NCI-H1436 (cell line): ENCODE measurements at places on chromosomes 12 and 14.

DNA sequence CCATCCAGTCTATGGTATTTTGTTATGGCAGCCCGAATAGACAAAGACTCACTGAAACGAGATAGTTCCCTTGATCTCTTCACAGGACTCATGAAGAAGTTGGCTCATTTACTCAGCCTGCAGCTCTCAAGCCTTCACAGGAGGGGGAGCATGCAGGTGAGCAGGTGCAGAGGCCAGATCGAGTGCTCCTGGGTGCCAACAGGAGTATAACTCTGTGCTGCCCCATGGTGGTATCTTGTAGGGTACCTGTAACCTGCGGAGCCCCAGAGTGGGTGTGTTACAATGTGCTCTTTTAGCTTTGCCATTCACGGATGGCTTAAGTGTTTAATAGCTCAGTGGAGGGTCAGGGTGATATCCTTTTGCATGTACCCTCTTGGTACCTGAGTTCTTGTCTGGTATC, 159.5 kb downstream of the METTL25 start:
- no peak for DNase-seq

DNA sequence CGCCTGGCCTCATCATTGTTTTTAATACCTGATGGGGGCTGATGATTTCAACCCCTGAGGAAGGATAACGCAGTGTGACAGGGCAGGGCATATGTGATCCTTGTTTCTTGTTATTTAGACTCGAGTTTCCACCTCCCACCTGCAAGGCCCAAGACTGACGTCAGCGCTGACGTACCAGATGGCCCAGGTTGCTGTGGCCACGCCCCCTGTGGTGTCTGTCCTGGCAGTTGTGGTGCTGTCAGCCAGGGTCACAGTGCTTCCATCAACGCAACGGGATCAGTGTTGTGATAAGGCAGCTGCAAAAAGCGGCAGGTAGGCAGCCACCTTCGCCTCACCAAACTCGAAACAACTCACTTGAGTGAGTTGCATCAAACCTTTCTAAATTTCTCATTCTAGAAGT, 18.4 kb downstream of the DDX51 start:
- DNase-seq, result no peak

DNA sequence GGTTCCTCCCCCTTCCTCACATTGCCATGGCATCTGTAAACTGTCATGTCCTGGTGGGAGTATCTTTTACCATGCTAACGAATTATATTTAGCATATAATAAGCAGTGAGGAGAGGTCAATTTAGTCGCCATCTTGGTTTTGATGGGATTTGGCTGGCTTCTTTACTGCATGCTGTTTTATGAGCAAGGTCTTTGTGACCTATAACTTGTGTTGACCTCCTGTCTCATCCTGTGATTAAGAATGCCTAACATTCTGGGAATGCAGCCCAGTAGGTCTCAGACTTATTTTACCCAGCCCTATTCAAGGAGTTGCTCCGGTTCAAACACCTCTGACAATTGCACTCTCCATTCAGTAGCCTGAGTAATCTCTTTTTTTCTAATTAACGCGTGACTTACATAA, 2.1 kb upstream of the EIF4B start:
- no peak for DNase-seq

GRCh38 chr12:120748242-120748641, 22.6 kb downstream of the ACADS start:
- no peak for DNase-seq

- no peak for DNase-seq
Observed at GRCh38 chr12:70033310-70033709, 208.3 kb downstream of the MYRFL start.

- no peak for DNase-seq
Observed at GRCh38 chr12:78600541-78600940, 264.0 kb upstream of the SYT1 start.

DNA sequence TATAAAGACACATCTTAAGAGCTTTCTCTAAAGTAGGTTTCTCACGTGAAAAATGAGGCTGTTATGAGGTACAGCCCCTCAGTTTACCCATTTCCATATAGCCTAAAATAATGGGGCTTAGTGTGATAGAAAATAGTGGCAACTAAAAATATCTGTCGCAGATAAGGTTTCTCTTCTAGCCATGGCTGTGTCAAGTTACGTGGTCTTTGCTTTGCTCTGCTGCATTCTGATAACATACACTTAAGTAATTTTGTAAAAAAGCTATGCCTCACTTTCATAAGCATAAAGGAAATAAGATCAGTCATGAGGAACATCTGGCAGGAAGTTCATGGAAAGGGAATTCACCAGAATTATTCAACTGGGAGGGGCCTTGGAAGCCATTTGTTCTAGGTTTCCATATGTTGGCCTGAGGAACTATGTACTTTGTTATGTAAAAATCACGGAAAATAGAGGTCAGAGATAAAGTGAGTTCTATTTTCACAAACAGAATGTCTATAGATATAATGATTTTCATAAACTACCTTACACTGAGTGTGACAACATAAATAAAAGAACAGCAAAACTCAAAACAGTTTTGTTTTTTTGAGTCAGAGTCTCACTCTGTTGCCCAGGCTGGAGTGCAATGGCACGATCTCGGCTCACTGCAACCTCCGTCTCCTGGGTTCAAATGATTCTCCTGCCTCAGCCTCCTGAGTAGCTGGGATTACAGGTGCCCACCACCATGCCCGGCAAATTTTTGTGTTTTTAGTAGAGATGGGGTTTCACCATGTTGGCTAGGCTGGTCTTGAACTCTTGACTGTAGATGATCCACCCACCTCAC, 195.6 kb upstream of the KRR1 start:
- DNase-seq, result no peak

DNA sequence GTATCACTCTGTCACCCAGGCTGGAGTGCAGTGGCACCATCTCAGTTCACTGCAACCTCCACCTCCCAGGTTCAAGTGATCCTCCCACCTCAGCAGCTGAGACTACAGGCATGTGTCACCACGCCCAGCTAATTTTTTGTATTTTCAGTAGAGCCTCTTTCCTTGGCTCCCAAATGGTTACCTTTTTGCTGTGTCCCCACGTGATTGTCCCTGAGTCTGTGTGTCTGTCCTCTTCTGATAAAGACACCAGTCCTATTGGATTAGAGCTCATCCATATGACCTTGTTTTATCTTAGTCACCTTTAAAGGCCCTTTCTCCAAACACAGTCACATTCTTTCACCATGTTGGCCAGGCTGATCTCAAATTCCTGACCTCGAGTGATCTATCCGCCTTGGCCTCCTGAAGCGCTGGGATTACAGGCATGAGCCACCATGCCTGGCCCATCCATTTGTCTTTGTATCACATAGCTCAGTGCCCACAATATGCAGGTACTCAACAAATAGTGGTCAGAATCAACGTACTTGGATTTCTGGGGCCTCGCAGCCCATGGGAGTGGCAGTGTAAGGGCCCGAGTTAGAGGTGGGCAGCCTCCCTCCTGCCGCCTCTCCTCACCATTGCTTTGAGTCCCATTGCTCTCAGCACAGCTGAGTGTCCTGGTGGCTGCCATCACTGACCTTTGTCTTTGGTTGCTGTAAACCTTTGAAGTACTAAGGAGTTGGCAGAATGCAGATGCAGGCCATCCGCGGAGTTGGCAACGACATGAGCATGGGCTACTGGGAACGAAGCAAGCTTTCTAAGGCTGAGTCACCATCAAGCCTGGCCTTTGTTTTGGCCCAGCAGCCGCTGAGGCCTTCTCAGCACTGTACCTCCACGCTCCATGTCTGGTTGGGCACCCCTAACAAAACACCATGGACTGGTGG, 9.3 kb downstream of the TPCN1 start:
- no peak for DNase-seq

DNA sequence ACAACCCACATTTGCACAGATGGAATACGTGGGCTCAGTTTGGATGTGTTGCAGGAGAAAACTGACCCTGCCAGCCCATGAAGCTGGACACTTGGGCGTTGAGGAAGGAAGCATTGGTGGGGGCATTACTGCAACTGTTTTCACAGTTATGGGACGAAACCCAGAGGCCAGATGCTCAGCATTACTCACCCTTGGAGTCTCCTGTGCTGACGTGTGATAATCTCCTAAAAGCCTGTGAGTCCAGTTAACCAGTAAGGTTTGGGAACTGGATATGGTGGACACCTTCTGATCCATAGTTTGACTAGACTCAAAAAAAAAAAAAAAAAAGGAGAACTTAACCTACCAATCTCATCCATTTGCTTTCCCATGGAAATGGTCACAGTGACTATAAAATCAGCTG, 52.8 kb upstream of the EGLN3 start:
- no peak for DNase-seq

DNA sequence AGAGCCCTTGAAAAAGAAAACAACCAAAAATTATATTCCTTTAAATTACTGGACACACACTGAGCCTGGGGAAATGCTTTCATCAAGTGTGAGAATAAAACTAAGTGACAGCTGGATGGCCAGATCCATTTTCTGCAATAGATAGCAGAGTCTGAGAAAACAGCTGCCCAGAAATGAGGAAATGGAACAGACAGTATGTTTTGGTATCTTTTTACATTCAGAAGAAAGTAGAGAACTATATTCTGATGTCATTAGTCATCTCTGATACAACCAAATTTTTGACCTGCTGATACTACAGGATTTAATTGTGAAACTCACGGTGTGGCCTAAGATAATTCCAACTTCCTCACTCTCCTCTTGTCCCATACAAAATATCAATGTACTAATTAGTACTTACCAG, 78.2 kb downstream of the HMGA2 start:
- no peak for DNase-seq
